ENCODE measurements at places on chromosomes 3 and 15.

DNA sequence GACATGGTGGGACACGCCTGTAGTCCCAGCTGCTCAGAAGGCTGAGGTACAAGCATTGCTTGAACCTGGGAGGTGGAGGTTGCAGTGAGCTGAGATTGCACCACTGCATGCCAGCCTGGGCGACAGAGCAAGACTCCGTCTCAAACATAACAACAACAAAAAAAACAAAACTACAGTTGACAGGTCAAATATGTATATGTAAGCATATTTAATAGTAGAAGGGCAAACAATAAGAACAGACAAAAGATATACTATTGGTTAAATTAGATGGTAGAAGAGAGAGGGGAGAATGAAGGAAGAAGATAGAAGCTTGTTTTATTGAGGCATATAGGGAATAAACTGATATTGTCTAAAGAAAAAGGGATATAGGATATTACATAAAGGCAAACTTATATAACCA lies 247.1 kb downstream of the KLF13 start:
- DNase-seq = no peak

DNA sequence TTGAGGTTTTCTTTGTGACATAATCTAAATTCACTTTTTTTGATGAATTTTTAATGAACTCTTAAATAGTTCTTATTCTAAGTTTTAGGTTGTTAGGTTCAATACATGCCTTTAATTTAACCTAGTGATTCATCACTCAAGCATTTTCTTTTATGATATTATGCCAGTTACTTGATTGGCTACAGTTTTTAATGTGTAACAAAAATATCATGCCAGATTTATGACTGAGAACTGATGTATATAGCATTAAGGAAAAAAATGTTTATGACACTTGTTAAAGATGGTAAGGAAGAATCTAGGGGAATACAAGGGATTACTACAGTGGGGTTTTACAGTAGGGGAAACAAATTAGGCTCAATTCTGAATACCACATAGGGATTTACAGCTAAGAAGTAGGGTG lies 103.1 kb downstream of the VGLL3 start:
- no peak for DNase-seq

- DNase-seq = no peak
Measured at GRCh38 chr15:39661776-39662175, 80.9 kb downstream of the THBS1 start.

- no peak for DNase-seq
Measured at GRCh38 chr3:4218456-4219226, 84.5 kb upstream of the SETMAR start.

DNA sequence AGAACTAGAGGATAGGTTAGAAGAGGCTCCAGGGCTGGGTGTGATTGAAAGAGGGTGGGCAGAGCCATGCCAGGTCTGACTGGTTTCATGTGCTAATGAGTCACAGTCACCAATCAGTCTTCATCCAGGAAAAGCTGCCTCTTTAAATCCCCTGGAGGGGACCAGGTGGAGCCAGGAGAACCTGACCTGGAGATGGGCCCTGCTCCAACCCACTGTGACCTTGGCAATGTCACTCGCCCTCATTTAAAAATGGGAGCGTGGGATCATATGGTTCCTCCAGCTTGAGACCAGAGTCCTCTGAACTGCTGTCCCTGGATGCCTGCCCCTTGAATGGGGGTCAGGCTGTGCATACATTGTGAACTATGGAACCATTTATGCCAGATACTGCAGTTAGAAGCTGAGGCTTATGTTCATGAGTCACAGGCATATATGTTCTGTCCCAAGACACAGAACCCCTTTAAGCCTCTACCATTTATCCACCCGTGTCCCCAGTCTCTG lies 23.0 kb downstream of the HES1 start:
- no peak for DNase-seq

DNA sequence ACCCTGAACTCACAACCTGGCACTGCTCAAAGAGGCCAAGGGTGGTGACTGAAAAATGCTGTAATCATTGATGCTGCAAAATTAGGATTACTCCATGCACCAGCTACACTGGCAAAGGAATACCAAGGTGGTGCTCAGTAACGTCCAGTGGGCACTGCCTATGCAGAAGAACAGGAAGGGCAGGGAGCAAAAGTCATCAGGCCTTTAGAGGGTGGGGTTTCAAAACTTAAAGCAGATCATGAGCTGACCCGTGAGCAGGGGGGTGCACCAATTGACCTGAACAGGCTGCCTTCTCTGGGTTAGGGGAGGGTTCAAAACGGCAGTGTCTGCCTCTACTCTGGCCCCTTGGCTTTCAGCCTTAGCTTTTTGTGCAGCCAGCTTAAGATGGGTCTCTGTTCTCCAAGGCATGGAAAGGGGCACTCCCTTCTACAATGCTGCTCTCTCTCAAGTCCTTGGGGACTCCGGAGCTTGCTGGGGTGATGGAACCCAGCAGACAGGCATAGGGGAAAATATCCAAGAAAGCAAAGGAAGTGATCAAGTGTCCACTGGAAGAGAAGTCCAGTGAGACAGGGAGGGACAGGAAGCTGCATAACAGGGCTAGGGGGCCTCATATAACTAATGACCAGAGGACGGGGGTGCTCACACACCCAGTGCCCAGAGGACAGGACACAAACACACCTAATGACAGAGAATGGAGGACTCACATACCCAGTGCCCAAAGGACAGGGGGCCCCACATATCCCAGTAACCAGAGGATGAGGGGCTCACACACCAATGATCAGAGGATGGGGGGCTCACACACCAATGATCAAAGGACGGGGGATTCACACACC lies 11.4 kb downstream of the RAB6B start:
- no peak for DNase-seq

DNA sequence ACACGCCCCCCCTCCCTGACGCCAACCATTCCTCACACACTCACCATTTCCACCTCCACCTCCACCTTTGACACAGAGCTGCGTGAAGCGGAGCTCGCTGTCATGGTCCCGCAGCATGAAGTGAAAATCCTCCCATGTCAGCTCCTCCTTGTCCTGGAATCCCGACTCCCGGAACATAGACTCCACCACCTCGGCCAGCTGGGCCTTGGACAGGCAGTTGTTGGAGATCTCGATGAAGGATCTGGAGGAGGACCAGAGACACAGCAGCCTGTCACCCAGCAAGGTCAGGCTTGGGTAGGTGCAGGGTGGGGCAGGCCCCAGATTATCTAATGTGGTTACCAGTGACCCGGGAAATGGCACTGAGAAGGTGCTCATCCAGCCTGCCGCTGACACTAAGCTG lies 12.2 kb downstream of the DUOX2 start:
- DNase-seq = no peak

DNA sequence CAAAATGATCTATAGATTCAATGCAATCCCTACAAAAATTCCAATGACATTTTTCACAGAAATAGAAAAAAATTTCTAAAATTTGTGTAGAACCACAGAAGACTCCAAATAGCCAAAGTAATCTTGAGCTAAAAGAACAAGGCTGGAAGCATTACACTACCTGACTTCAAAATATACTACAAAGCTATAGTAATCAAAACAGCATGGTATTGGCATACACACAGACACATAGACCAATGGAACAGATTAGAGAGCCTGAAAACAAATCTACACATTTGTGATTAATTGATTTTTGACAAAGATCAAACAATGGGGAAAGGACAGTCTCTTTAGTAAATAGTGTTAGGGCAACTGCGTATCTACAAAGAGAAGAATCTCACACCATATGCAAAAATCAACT lies 45.3 kb upstream of the RYK start:
- DNase-seq = no peak

DNA sequence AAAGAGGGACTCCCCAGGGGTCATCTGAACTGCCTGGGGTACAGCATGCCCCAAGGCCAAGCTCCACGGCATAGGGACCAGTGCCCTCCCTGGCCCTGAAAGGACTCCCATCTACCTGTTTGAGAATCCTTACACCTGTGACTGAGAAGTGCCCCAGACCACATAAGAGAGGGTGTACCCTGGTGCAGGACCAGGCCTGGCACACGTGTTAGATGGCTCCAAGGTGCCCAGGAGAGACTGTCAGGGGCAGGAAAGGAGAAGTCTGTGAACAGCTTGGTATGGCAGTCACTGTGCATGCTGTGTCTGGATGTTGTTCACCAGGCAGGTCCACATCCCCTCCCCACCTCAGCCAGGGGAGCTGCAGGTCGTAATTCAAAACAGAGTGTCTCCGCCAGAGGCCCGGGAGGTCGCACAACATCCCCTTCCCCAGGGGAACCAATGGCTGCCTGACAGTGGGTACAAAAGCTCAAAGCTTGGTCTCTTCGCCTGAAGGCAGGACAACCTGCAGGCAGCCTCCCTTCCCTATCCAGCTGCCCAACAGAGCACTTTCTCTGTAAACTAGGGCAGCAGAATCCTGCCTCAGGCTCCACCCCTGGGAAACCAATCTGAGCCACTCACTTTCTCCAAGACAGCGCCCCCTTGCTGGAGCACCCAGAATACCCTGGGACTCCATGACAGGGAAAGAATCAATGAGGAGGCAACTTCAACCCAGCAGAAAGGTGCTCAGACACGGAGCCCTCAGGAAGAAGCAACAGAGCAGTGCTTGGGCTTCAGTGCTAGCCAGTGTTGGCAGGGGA lies 3.9 kb downstream of the NUP210 start:
- no peak for DNase-seq

GRCh38 chr3:194574639-194575483 lies 58.4 kb downstream of the TMEM44 start:
- no peak for DNase-seq

- no peak for DNase-seq
Measured at GRCh38 chr3:53750253-53751210, 95.7 kb downstream of the CHDH start.

- DNase-seq = no peak
Measured at GRCh38 chr3:76065964-76066363, 280.6 kb upstream of the ZNF717 start.

DNA sequence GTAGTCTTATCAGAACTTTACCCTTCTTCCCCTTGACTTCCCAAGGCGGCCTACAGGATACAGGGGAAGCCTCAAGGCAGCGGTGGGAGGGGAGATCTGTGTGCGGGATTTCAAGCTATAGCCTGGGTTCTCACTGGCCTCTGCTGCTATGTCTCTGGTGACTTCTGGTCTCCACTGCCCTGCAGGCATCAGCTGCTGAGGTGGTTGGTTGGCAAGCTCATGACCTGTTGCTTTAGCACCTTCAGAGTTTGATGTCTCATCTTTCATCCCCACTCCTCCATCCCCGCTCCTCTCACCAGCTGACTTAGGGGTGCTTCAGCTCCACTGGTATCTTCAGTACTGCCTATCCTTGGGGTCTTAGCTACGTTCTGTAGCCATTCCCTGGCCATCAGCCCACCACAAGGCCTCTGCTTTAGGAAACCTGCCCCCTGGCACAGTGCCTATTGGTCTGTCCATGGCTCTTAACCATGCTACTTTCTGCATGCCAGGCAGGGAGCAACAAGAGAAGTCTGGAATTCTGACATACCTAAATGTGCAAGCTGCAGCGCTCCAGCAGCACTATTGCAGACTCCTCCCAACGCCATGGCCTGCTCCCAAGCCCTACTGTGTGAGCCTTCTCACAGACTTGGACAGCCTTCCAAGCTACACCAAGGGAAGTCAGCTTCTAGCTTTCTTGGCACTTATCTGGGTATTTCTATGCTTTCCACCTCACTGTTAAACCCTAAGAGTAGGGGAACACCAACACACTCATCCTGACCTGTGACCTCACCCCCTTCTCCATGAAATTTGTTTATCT lies 1.8 kb upstream of the YEATS2 start:
- DNase-seq = no peak

DNA sequence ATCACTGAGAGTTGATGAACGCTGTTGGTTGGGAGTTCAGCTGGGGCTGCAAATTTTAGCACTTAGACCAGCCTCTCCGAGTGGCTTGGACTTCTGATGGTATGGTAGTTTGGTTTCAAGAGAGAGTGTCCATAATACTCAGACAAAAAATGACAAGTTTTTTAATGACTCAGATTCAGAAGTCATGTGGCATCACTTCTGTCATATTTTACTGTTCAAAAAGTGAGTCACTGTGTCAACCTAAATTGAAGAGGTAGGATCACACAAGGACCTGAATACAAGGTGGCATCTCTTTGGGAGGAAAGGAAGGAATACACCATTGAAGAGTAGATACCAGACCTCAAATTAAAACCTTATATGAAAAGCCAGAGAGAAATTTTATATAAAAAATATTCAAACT lies 99.1 kb upstream of the CHMP2B start:
- DNase-seq = no peak

DNA sequence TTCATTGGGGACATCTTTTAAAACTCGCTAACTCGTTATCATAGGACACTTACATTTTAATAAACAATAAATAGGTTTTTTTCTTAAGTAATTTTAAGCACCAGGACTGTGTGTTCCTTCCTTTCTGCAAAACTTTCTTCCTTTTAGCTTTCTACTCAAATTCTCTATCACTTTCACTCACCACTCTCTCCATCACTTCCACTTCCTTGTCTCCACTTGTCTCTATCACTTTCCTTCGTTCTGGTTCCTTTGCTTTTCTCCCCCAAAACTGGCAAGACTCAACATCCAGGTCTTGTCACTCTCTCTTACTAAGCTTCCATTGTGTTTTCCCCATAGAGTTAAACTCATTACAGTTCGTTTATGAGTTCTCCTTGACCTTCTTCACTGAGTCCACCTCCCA lies 99.0 kb downstream of the ZPLD1 start:
- DNase-seq = no peak

GRCh38 chr3:148360051-148360450 lies 337.7 kb upstream of the AGTR1 start:
- DNase-seq = no peak

- DNase-seq = no peak
Measured at GRCh38 chr15:52462806-52463360, 65.8 kb downstream of the MYO5A start.

GRCh38 chr3:195180490-195181112 lies 90.4 kb downstream of the XXYLT1 start:
- DNase-seq = no peak

DNA sequence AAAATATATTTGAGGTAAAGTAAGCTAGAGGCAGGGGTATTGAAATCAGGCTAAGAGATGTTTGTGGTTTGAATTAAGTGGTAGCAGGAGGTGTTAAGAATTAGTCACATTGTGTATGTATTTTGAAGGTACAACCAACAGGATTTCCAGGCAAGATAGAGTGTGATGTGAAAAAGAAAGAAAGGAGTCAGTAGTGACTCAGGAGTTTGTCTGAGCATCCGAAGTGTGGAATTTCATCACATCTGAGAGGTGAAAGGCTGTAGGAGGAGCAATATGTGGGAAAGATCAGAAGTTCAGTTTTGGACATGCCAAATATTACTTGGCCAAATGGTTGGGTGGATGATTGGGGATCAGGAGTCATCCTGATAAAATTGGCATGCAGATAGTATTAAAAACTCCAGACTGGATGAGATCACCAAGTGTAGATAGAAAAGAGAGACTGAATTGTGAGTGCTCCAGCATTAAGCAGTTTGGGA lies 32.1 kb upstream of the EBLN2 start:
- no peak for DNase-seq

- no peak for DNase-seq
Measured at GRCh38 chr3:150899141-150899540, 6.1 kb downstream of the MINDY4B start.

- DNase-seq = no peak
Measured at GRCh38 chr3:178989821-178990220, 81.8 kb downstream of the ZMAT3 start.
